Smooth muscle cell of the brain vasculature (primary cell): ENCODE measurements at places on chromosomes 12 and 14.

GRCh38 chr12:119412306-119412705 lies 77.8 kb downstream of the CCDC60 start:
- DNase-seq = no peak

GRCh38 chr14:104925855-104926609 lies 1.4 kb downstream of the PLD4 start:
- DNase-seq = no peak

DNA sequence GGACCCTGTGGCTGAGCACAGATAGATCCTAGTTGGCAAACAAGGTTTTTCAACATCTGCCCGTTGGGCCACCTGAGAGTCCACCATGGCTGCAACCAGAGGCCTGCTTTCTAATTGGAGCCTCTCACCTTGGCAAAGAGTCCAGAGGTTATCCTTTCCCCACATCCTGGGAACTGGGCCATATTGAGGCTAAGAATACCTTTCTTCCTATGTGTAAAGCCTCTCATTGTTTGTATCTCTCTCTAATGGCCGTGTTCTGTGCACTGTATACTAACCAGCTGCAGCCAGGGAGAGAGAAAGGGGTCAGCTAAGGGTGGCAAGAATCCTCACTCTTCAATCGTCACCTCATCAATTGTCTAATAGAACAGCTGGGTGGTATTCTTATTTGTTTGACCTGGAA lies 79.1 kb upstream of the ST8SIA1 start:
- no peak for DNase-seq

- DNase-seq = peak; percentile 23
Measured at GRCh38 chr12:9925705-9926393, 6.3 kb downstream of the CLEC2A start.

DNA sequence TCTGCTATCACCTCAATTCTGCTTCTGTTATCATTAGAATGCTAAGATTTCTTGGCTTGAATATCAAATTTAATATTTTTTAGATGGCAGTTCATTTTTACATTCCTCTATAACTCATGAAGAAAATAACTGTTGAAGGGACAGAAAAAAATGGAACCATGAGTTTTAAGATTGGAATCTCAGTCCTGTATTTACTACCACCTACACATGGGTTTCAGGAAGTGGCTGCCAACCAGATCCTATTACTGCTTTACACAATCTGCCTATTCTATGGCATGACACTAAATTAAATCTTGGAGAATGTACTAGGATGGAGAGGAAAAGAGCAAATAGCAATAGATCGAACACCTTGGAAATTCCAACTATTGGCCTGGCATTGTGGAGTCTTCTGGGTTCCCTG lies 140.8 kb downstream of the DUSP6 start:
- no peak for DNase-seq

DNA sequence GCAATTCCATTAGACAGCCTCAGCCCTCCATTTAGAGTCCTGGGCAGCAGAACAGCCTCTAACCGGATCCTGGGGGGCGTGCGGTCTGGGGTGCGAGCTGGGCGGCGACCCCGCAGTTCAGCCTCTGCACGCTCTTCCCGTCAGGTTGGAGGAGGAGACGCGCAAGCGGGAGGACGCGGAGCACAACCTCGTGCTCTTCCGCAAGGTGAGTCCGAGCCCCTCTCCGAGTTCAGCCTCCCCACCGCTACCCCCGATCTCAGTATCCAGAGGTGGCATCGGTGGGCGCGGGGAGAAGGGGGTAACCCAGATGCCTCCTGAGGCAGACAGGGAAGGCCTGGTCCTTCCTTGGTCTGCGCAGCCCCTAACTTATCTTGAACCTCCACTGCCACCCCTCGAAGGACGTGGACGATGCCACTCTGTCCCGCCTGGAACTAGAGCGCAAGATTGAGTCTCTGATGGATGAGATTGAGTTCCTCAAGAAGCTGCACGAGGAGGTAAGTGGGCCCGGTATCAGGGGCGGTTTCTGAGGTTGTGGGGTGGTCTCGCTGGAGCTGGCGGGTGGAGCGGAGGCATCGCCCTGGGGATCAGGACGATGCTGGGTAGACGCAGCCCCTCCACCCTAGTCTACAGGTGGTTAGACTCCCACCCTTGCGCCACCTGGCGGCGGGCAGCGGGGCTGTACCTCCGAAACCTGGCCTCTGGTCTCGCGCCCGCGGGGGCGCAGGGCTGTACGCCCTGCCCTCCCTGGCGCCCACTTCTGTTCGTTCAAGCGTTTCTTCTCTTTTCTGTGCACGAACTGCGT lies 1.3 kb downstream of the PRPH start:
- no peak for DNase-seq

GRCh38 chr12:78181544-78182162 lies 351.0 kb downstream of the NAV3 start:
- no peak for DNase-seq
